ENCODE measurements at places on chromosomes 16 and 17.
A peak's percentile ranks its signal among the peaks of the same experiment; 100 is the strongest.

DNA sequence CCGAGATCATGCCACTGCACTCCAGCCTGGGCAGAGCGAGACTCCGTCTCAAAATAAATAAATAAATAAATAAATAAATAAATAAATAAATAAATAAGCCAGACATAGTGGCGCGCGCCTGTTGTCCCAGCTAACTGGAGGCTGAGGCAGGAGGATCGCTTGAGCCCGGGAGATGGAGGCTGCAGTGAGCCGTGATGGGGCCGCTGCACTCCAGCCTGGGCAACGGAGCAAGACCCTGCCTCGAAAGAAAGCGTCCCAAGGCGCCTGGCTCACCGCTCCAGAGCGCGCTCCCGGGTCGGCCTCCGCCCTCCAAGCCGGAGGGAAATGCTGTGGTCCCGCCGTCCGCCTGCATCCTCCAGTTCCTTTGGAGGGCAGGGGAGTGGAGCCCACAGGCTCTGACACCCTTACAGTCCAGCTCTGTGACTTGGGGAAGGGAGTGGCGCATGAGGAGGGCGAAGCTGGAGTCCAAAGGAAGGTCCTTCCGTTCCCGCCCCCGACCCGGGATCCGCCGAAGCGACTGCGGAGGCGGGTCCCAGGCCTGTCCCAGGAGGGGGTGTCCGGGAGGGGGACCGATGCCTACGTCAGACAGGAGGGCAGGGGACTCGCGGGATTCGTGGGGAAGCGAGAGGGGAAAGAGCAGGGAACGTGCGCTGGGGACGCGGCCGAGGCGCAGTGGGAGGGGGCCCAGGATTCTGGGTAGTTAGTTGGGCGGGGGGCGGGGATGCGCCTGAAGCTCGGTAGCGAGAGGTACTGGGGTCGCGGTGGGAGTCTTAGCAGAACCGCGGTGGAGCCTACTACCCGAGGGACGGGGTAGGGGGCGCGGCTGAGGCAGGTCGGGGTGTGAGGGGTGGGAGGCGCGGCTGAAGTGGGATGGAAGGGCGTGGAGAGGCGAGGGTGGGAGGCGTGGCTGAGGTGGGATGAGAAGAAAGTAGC lies 8.4 kb upstream of the TRPV2 start:
- no peak for DNase-seq

GRCh38 chr17:794876-795275 lies 12.7 kb downstream of the MRM3 start:
- peak; percentile 57 for DNase-seq

- DNase-seq = no peak
Observed at GRCh38 chr17:81324851-81325713, 30.0 kb upstream of the SLC38A10 start.

DNA sequence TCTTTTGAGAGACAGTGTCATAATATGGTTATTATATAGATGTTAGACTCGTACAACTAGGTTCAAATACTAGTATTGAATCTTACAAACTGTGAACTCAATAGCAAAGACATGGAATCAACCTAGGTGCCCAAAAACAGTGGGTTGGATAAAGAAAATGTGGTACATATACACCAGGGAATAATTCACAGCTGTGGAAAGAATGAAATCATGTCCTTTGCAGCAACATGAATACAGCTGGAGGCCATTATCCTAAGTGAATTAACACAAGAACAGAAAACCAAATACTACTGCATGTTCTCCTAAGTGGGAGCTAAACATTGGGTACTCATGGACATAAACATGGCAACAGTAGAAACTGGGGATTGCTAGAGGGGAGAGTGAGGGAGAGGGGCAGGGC lies 8.1 kb downstream of the PHKB start:
- DNase-seq = no peak

DNA sequence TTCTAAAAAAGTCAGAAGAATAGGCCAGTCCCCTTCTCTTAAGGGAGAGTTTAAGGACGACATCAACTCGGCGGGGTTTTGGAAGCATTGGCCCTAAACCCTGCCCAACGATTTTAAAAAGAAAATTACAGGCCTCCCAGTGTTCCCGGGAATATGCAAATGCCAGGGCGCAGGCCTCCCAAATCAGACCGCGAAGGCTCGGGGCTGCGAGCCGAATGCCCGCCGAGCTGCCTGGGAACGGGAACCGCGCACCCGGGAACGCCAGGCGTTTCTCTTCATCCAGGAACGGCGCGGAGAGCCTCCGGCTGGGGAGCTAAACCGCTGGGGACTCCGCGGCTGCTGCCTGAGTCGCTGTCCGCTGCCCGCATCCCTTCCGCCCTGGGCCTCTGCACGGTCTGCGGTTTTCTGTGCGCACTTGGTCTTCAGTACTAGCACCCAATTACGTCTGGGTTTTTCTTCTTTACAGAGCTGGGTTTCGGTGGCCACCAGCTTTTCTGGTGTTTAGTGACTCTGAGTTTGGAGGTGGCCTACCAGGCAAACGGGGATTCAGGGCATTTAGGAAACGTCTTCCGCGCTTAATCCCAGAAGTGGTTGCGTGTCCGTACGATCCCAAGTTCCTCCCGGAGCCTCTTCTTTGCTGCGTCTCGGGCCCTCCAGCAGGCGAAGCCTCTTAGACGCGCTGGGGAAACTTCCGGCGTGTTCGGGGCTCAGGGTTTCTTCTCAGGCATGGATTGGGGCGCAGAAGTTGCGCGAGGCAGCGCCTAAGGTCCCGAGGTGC lies 5.7 kb downstream of the IRX5 start:
- no peak for DNase-seq

DNA sequence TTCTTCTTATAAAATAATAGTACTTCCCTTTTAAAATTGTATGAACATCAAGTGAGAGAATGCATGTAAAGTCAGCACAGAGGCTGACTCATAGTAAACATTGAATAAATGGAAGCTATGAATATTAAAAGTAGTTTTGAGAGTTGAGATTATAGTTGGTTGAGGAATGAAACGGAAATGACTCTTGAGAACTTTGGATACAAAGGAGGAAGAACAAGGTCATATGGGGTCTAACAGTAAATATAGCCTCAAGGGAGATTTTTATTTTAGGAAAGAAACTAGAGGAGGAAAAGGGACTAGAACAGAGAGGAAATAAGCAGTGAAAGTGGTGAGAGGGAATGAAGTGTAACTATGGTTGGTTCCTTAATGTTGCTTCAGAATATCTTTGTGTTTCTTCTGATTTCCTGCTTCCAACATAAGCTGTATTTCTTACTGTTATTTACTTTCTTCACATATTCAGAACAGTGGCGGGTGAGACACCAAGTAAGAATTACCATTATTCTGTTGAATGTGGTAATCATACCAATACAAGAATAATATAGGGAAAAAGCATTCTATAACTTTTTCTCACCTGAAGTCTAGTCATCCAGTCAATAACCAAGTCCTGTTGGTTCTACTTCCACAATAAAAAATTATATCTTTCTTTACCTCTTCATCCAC lies 165.1 kb downstream of the CHD9 start:
- DNase-seq = no peak

DNA sequence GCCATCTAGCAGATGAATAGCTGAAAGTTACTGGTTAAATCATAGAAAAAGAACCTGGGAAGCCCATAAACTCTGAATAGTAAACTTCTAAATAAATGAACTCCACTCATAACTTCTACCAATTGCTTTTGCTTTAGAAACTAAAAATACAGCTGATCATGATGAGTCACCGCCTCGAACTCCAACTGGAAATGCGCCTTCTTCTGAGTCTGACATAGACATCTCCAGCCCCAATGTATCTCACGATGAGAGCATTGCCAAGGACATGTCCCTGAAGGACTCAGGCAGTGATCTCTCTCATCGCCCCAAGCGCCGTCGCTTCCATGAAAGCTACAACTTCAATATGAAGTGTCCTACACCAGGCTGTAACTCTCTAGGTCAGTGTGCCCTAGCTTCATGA lies 9.7 kb downstream of the KAT7 start:
- no peak for DNase-seq

- DNase-seq = peak; percentile 96
Observed at GRCh38 chr17:40111221-40112128, 10.3 kb upstream of the MSL1 start.

GRCh38 chr17:7445619-7445968 lies 733 bp downstream of the CHRNB1 start:
- no peak for DNase-seq

DNA sequence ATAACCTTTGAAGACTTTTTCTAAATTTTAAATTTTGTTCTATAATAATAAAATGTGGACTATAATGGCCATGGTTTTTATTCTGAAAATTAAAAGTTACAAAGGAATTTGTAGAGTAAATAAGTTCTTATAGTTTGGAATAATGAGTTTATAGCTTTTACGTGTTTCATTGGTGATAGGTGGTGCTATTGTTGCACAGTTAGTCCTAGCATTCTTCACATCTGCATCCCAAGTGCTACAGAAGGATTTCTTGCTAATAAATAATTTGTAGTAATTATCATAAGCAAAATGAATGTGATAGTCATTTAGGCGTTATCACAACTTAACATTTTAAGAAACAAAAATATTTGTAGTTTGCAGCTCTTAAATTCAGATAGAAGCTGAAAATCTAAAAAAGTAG lies 67.9 kb downstream of the BCAS3 start:
- no peak for DNase-seq

DNA sequence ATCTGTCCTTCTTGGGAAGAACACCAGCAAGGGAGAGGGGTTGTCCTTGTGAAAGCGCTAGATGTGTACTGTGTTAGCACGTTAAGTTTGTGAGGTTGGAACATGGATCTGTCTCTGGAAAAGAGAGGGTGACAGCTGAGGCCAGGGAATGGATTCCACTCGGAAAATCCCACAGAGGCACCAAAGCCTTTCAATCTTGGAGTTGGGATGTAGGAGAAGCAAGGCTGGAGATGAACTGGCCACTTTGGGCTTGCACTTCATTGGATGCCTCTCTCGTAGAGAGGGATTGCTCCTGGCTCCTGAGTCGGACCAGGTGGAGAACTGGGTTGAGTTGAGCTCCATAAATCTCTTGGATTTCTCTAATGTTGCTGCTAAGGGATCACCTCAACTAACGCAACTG lies 67.2 kb downstream of the CCDC182 start:
- DNase-seq = no peak

DNA sequence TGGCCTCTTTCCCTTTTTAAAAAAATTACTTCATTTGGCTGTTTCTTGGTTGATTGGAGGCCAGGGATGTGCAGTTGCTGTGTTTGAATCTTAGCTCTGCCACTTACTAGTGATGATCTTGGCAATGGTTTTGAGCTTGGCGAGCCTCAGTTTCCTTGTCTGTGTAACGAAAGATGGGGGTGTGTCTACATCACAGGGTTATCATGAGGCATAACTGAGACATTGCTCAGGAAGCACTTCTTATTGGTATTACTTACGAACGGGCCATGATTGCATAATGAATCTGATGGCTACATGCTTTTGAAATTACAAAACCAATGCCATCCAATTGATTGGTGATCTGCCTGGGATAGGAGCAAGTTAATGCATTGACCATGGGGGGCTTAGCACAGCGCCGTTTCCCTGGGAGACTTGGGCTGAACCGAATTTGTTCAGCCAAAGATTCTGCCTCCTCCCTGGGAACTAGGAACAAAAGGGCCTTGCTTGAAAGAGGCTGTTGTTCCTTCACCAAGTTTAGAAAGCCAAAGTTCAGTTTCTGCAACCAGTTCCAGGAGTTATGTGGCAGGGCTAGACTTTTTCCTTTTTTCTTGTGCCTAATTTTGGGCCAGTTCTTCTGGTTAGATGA lies 21.9 kb downstream of the CMIP start:
- DNase-seq = no peak

DNA sequence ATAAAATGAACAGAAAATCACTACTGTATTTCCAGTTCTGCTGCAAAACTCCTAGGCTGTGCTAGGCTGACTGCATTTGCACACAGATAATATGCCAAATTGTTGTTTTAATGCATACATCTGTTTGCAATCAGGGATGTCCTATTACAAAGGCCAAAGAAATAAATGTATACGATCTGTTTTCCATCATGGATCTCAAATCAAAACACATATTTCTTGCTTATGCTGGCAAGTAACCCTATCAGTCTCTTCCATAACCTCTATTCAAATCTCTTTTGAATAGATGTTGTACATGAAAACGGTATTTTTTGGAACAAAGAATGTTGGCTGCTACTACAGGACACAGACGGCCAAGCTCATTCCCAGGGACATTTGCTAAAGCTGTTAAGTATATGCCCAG lies 56.6 kb downstream of the DUSP14 start:
- no peak for DNase-seq

Measured in A172 (cell line).